ENCODE measurements at places on chromosomes 4 and X.

GRCh38 chr4:24235618-24236017 lies 345.8 kb upstream of the PPARGC1A start:
- DNase-seq = no peak

DNA sequence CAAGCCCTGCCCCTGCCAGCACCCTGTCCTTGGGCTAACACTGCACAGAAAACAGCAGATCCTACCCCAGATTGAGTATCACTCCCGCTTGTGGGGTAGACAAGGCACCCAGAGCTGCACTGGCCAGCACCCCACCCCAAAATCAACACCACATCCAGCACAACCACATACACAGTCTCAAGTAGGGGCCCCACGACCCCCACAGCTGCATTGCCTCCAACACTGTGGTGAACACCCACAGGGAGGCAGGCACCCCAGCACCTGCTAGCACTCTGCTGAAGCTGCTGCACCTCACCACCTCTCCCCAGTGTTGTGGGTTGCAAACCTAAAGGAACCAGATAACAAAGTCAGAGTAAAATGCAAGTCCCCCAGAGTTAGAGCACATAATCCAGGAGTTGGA lies 589.9 kb downstream of the PCDH19 start:
- no peak for DNase-seq

DNA sequence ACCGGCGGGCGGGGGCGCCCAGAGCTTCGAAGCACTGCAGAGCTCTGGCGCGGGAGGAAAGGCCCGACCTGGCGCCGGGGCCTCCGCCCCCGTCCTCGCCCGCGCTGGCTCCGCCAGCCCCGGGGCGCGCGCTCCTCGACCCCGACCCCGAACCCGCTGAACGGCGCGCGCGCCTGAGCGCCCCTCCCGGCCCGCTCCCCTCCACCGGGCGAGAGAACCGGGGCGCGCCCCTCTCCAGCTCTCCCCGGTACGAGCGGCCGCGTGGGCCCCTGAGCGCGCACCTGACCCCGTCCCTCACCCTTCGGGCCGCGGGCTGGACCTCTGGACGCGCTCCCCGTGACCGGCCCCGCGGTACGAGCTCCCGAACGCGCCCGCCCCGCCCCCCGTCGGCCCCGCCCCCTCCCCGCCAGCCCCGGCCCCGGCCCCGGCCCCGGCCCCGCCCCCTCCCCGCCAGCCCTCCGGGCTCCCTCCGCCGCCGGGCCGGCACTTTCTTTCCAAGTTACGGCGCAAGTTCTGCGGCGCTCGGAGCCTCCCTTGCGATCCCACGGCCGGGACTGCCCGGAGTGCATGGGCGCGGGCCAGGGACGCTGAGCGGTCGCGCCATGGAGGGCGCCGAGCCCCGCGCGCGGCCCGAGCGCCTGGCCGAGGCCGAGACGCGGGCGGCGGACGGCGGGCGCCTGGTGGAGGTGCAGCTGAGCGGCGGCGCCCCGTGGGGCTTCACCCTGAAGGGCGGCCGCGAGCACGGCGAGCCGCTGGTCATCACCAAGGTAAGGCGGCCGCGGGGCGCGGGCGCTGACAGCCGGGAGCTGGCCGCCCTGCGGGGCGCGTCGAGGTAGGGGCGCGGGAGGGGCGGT lies at the start of gene SHROOM2:
Gene SHROOM2 (plus strand): TSS at position 486 of the 854 bp plus-strand sequence. CDS start 117 bp downstream, at position 603.
- peak; percentile 44 for DNase-seq

DNA sequence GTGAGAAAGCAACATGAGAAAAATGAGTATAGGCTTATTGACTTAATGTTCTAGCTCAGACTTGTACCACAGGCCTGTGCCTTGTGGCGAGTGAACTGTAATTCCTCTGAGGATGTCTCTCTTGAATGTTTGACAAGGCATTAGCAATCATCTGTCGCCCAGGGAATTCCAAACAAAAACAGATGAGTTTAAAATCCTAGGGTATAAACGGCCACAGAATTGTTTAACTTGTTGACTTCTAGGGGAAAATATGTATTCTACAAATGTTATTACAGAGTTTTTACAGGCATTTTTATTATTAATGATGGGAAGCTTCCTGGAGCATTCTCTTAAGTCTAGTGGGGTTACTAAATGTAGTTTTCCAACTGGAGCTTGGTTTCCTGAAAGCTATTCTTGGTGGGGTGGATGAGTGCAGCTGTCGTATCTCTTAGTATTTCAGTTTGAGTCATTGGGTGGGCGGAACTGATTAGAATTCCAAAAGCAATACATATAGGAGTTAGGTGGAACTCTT lies 40.6 kb downstream of the ARHGAP10 start:
- DNase-seq = peak; percentile 64

GRCh38 chr4:8050180-8050554 lies 108.4 kb downstream of the ABLIM2 start:
- DNase-seq = no peak

GRCh38 chrX:103739421-103739820 lies 28.7 kb downstream of the TMEM31 start:
- no peak for DNase-seq

DNA sequence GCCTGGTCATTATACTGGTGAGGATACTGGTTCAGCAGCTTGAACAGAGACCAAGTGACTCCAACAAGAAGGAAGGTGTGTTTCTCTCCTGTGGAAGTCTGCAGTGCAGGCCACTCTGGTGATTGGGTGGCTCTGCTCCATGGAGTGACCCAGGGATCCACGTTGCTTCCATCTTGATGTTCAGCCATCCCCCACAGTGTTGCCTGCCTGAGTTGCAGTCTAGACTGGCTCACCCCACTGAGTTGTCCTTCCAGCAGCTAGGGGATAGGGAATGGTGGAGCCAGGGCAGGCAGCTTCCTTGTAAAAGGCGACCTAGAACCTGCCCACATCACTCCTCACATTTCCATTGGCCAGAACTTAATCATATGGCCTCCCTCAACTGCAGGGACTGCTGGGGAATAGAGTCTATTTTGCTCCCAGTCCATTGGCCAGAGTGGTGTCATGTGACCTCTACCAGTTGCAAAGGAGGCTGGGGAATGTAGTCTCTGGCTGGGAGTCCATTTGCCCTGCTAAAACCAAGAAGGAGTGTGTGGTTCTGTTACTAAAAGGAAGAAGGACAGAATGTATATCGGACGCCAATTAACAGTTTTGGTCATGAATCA lies 8.0 kb downstream of the MAN2B2 start:
- DNase-seq = no peak

- no peak for DNase-seq
Observed at GRCh38 chr4:113083346-113083745, 33.9 kb downstream of the ANK2 start.

GRCh38 chrX:9905721-9906120 lies 61.4 kb upstream of the CLDN34 start:
- DNase-seq = no peak

GRCh38 chr4:118814058-118814457 lies 21.9 kb downstream of the SEC24D start:
- no peak for DNase-seq

- DNase-seq = peak; percentile 67
Observed at GRCh38 chr4:11650801-11651596, 222.3 kb upstream of the HS3ST1 start.

Data from eye (tissue), 1 donor.